Large intestine (tissue), 12 donors: ENCODE measurements at places on chromosomes 4 and X. TPM values are rescaled to one million over a fixed set of nuclear protein-coding genes. Genes with fewer than 3 reads are reported as not detected.
A peak's percentile ranks its signal among the peaks of the same experiment; 100 is the strongest.

UGT2B7 gene
- 34.4 TPM for polyA plus RNA-seq

USP26 gene
- polyA plus RNA-seq: not detected

CWH43 gene
- polyA plus RNA-seq: not detected

GRCh38 chrX:48971249-48972219, at the start of gene KCND1:
KCND1 (minus strand) TSS chrX:48971844; CDS start chrX:48970271, 1,573 bp downstream.
- H3K36me3 ChIP-seq: peaks cover 18% of the 10 kb centered on the region
- DNase-seq: peak; percentile 24
- no peak within 1 kb of the TSS for H3K27ac ChIP-seq
- peak within 1 kb of the TSS; percentile 24 for H3K4me3 ChIP-seq
- H3K4me1 ChIP-seq: peaks cover 9% of the 10 kb centered on the region
- no peaks in the 10 kb centered on the region for H3K27me3 ChIP-seq

DNA sequence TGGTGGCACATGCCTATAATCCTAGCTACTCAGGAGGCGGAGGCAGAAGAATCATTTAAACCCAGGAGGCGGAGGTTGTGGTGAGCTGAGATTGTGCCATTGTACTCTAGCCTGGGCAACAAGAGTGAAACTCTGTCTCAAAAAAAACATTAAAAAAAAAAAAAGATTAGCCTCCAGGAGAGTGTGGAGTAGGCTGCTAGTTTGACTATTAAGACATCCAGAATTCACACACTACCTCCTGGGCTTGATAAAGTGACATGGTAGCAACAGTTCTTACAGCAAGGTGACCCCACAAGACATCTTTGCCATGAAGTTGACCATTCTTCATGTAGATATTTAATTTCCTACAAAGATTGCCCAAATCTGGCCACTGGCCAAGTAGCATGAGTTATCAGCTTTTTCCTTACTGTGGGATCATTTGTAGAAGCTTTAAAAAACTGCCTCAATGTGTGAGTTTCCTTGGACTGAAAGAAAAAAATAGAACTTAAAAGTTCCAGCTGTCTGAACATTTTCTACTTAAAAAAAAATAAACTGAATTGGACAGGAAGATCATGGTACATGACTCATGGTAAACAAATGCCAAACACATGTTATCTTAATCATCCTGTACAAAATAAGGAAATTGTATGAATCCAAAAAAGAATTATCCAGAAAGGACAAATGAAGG, 35.3 kb upstream of the SPRY1 start:
- no peaks in the 10 kb centered on the region for H3K27me3 ChIP-seq
- no peak overlapping the region for H3K27ac ChIP-seq
- H3K36me3 ChIP-seq: no peaks in the 10 kb centered on the region

- H3K4me3 ChIP-seq: no peak overlapping the region
- DNase-seq: peak; percentile 35
- H3K36me3 ChIP-seq: no peaks in the 10 kb centered on the region
- no peaks in the 10 kb centered on the region for H3K4me1 ChIP-seq
- no peak overlapping the region for H3K27ac ChIP-seq
Measured at GRCh38 chrX:39152106-39152649, 350.9 kb downstream of the MID1IP1 start.

GRCh38 chrX:9604908-9605306, 140.0 kb downstream of the TBL1X start:
- peaks cover 5% of the 10 kb centered on the region for H3K4me1 ChIP-seq
- H3K4me3 ChIP-seq: no peak overlapping the region
- DNase-seq: no peak
- no peak overlapping the region for H3K27ac ChIP-seq
- no peaks in the 10 kb centered on the region for H3K27me3 ChIP-seq

DNA sequence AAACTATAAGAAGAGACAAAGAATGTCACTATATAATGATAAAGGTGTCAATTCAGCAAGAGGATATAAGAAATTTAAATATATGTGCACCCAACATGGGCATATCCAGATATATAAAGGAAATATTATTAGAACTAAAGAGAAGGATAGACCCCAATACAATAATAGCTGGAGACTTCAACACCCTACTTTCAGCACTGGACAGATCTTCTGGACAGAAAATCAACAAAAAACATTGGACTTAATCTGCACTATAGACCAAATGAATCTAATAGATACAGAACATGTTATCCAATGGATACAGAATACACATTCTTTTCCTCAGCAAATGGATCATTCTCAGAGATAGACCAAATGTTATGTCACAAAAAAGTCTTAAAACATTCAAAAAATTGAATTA, 327.7 kb downstream of the PPP1R2C start:
- no peak for DNase-seq
- H3K27ac ChIP-seq: no peak overlapping the region
- no peak overlapping the region for H3K4me3 ChIP-seq
- no peaks in the 10 kb centered on the region for H3K4me1 ChIP-seq

- no peaks in the 10 kb centered on the region for H3K36me3 ChIP-seq
- H3K4me3 ChIP-seq: no peak overlapping the region
- DNase-seq: no peak
- H3K27ac ChIP-seq: no peak overlapping the region
- H3K4me1 ChIP-seq: peaks cover 5% of the 10 kb centered on the region
Measured at GRCh38 chr4:140358281-140358680, 15.2 kb upstream of the SCOC start.

DNA sequence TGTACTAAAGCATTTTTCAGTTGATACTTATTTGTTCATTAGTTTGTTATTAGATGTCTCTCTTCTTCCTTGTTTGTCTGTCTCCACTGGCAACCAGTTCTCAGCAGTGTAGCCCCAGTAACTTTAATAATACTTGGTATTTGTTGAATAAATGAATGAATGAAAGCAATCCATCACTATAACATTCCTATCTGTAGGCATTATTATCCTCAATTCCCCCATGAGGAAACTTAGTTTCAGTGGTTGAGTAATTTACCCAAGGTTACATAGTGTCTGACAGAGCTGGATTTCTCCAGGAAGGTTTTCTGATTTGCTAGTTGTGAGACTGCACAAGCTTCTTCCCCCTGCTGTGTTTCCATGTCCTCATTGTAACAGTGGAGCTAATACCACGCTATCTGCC, 27.8 kb upstream of the MAOB start:
- H3K27ac ChIP-seq: peak overlapping the region; percentile 60
- H3K27me3 ChIP-seq: no peaks in the 10 kb centered on the region
- no peaks in the 10 kb centered on the region for H3K36me3 ChIP-seq

DNA sequence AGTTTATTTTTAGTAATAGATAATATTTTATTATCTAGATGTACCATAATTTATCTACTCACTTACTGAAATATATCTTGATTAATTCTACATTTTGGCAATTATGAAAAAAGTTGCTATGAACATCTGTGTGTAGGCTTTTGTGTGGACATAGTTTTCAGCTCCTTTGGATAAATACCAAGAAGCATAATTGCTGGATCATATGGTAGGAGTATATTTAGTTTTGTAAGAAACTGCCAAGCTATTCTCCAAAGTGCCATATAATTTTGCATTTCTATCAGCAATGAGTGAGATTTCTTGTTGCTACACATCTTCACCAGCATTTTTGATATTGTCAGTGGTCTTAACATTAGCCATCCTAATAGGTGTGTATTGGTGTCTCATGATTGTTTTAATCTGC, 882.6 kb upstream of the GRIA3 start:
- DNase-seq: no peak
- no peak overlapping the region for H3K27ac ChIP-seq
- H3K4me3 ChIP-seq: no peak overlapping the region
- H3K4me1 ChIP-seq: no peaks in the 10 kb centered on the region
- H3K27me3 ChIP-seq: no peaks in the 10 kb centered on the region
- no peaks in the 10 kb centered on the region for H3K36me3 ChIP-seq

DNA sequence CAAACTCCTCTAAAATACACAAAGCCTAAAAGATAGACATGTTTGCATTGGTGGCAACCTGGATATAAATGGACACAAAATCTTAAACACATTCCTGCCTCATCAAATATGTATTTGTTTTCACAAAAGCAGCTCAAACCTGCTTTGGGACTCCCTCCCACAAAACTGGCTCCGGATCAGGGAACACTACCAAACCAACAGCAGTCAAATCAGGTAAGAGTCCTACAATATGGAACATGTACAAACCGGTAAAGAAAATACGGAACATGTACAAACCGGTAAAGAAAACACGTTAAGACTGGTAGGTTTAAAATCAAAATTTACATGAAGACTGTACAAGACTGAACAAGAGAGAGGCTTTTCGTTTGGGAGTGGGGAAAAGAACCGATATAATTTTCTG, 4.3 kb downstream of the AMTN start:
- no peak overlapping the region for H3K27ac ChIP-seq
- no peaks in the 10 kb centered on the region for H3K4me1 ChIP-seq
- no peak overlapping the region for H3K4me3 ChIP-seq
- H3K36me3 ChIP-seq: no peaks in the 10 kb centered on the region
- DNase-seq: no peak

DNA sequence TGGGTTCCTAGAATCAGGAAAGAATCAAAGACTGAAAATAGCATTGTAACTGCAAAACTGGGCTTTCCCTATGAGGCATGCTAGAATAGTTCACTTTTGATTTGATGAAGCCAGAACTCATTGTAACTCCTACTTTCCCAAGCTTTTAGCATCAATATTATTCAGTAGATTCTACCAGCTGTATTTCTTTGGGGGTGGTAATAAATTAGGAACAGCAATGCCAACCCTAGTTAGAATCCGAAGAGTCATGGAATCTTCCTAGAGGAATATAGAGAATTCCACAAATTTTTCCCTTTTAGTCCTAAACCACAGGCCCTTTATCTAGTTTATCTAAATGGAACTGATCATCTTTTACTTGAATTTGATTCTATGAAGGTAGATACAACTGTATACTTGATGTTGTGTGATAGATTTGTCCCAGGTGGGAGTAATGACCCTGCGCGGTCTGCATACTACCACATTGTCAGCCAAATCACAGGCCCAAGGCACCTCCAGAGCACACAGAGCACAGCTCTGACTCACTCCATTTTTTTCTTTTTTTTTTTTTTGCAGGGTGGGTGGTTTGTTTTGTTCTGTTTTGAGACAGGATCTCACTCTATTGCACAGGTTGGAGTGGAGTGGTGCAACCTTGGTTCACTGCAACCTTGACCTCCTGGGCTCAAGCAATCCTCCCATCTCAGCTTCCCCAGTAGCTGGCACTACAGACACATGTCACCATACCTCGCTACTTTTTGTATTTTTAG, 66.6 kb downstream of the EDNRA start:
- H3K27me3 ChIP-seq: no peaks in the 10 kb centered on the region
- H3K36me3 ChIP-seq: no peaks in the 10 kb centered on the region
- H3K4me1 ChIP-seq: no peaks in the 10 kb centered on the region
- H3K4me3 ChIP-seq: no peak overlapping the region
- no peak overlapping the region for H3K27ac ChIP-seq

GRCh38 chr4:102518703-102519131, 17.6 kb downstream of the NFKB1 start:
- no peaks in the 10 kb centered on the region for H3K36me3 ChIP-seq
- no peaks in the 10 kb centered on the region for H3K27me3 ChIP-seq
- no peak overlapping the region for H3K4me3 ChIP-seq

DNA sequence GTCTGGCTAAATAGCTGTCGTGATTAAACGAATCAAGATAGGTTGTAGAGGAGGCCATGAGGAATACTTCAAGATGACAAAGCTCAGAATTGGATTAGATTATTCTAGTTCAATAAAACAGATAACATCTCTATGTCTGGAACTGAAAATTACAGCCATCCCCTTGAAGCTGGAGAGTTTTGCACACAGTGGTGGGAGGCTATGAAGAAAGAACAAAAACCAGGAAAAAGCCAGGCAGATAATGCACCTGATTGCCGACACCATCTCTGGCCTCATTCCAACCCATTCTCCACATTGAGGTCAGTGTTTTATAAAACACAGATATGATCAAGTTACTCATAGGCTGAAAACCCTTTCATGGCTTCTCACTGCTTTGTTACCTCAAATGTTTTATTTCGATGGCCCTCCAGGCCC, 188.3 kb downstream of the RASL11B start:
- H3K4me1 ChIP-seq: no peaks in the 10 kb centered on the region
- H3K4me3 ChIP-seq: no peak overlapping the region
- no peak for DNase-seq
- no peaks in the 10 kb centered on the region for H3K27me3 ChIP-seq
- no peaks in the 10 kb centered on the region for H3K36me3 ChIP-seq

DNA sequence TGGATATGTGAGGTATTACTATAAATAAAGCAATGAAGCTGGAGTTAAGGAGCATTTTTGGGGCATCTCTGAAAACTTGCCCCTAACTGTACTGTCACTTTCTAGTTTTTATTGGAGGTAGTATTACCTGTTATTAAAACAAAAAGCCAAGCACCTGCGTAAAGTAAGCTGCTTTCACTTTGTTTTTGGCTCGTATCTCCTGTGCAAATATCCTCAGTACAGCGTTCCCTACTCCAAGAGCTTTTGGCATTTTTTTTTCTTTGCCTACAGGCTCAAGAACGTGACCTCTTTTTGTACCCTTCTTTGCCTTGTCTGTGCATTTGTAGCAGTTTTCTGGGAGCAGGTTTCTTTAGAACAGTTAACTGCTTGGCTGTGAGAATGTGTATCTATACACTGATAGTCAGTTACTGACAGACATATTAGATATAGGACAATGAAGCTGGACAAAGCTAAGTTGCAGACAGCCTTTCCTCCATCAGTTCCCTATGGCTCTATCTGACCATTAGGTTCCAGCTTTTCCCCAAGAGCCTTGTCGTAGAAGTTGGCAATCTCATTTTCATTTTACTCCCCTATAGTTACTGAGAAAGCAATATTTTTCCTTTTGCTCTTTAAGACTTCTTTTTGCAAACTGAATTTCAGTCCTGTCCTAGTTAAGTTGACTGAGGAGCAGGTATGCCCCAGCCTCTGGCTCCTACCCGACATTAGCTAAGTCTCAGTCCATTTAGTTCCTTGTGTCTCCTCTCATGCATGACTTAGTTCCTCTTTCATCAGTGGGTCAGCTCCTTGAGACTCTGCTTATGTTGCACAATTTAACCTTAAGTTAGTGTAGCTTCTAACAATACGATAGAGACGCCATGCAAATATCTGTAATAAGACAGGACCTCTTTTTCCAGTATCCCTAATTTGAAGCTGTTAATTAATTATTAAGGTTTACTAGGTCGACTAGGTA, 71.5 kb upstream of the HPRT1 start:
- no peaks in the 10 kb centered on the region for H3K36me3 ChIP-seq
- H3K4me1 ChIP-seq: no peaks in the 10 kb centered on the region
- no peak overlapping the region for H3K27ac ChIP-seq
- no peak for DNase-seq

DNA sequence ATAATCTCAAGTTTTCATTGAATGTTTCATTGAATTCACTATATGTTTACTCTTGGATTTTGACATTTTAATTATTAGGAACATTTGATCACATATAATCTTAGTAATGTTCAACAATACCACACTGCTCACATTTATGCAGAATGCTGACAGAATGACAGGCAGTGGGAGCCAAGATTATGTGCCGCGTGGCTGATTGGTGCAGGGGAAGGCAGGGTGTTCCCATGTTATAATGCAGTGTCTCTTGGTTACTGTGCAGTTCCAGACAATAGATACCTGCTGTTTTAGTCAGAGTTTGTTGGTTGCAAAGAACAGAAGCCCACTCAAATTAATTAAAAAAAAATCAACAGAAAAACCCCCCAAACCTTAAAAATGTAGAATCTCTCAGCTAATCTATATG, 33.0 kb downstream of the FHIP1A start:
- H3K36me3 ChIP-seq: no peaks in the 10 kb centered on the region
- no peaks in the 10 kb centered on the region for H3K4me1 ChIP-seq
- H3K4me3 ChIP-seq: no peak overlapping the region
- no peaks in the 10 kb centered on the region for H3K27me3 ChIP-seq
- H3K27ac ChIP-seq: no peak overlapping the region

- peak overlapping the region; percentile 79 for H3K4me3 ChIP-seq
- H3K4me1 ChIP-seq: peaks cover 15% of the 10 kb centered on the region
- H3K36me3 ChIP-seq: no peaks in the 10 kb centered on the region
- H3K27me3 ChIP-seq: no peaks in the 10 kb centered on the region
Measured at GRCh38 chr4:145935253-145936141, 3.1 kb downstream of the ZNF827 start.
